ENCODE measurements at places on chromosomes 16 and 17. TPM values are rescaled to one million over a fixed set of nuclear protein-coding genes. Genes with fewer than 3 reads are reported as not detected.

Gene CLEC10A
- total RNA-seq = not detected

Gene ALDH3A1
- 0.35 TPM for total RNA-seq

Gene GPR179
- 0.46 TPM for total RNA-seq

GRCh38 chr17:67328026-67328425 is 38.4 kb downstream of the PSMD12 start:
- H3K4me1 ChIP-seq = peaks cover 7% of the 10 kb centered on the region
- H3K4me3 ChIP-seq = no peak overlapping the region
- no peaks in the 10 kb centered on the region for H3K27me3 ChIP-seq
- peaks cover 12% of the 10 kb centered on the region for H3K36me3 ChIP-seq

GRCh38 chr16:83674931-83675535 is 132.7 kb upstream of the HSBP1 start:
- peaks cover 3% of the 10 kb centered on the region for H3K4me1 ChIP-seq
- no peak overlapping the region for H3K4me3 ChIP-seq
- H3K27me3 ChIP-seq = peaks cover 3% of the 10 kb centered on the region
- DNase-seq = no peak

DNA sequence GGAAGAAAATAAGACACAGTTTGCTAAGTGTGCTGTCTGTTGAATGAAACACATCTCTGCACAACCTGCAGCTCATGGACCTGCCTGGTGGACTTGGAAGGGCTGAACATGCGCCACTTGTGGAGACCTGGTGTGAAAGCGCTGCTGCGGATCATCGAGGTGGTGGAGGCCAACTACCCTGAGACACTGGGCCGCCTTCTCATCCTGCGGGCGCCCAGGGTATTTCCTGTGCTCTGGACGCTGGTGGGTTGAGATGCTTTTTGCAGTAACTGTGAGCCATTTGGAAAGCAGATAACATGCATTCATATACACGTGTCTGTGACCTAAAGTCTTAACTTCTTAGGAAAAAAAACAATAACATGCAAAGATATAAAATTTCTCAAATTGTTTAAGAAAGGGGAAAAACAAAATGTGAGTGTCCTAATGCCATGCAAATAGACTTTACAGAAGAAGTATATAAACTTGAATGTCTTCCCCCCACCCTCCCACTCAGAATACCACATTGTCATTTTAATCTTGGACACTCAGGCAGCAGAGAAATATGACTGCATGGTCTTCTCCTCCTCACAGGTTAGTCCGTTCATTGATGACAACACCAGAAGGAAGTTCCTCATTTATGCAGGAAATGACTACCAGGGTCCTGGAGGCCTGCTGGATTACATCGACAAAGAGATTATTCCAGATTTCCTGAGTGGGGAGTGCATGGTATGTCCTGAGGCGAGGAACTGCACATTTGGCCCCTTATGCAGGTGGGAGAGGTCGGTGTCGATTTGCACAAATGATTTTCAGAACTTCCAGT is 65.6 kb downstream of the SEC14L1 start:
- no peak overlapping the region for H3K27ac ChIP-seq
- DNase-seq = no peak
- peaks cover 5% of the 10 kb centered on the region for H3K4me1 ChIP-seq
- no peaks in the 10 kb centered on the region for H3K27me3 ChIP-seq

- no peaks in the 10 kb centered on the region for H3K36me3 ChIP-seq
- peak; percentile 85 for DNase-seq
- H3K27ac ChIP-seq = no peak overlapping the region
- peaks cover 14% of the 10 kb centered on the region for H3K27me3 ChIP-seq
- H3K4me3 ChIP-seq = no peak overlapping the region
- H3K4me1 ChIP-seq = peaks cover 16% of the 10 kb centered on the region
These were observed 80.1 kb downstream of the DNAH17 start for GRCh38 chr17:78497115-78497540.

Gene CA5A
- total RNA-seq = not detected

DNA sequence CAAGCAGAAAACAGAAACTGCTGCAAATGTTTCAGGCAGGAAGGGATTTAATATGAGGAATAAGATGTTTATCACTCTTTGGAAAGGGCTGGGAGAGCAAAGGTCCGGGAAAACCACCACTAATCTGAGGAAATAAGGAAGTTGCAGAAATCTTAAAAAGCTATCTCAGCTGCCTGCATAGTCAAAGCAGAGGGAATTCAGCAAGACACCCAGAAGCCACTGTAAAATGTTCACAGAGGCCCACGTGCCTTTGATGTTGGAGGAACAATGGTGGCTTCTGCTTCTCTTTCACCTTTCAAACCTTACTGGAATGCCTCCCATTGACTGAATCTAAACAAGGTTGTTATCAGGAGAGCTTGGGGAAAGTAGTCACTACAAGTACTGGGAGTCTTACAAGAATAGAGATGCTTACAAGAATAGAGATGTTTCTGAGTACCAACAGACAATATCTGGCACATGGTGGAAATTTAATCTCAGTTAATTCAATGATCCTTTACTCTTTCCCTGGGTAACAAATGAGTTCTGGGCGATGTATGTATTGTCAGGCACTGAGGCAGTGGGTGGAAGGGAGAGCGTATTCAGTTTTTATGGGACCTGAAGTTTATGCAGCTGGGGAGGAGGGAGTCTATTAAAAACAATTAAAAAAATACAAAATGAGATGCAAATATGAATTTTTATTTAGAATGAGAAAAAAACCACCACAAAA is 56.1 kb upstream of the MED13 start:
- H3K4me1 ChIP-seq = peaks cover 4% of the 10 kb centered on the region
- H3K27ac ChIP-seq = no peak overlapping the region
- no peak overlapping the region for H3K4me3 ChIP-seq
- H3K27me3 ChIP-seq = no peaks in the 10 kb centered on the region
- no peaks in the 10 kb centered on the region for H3K36me3 ChIP-seq

DNA sequence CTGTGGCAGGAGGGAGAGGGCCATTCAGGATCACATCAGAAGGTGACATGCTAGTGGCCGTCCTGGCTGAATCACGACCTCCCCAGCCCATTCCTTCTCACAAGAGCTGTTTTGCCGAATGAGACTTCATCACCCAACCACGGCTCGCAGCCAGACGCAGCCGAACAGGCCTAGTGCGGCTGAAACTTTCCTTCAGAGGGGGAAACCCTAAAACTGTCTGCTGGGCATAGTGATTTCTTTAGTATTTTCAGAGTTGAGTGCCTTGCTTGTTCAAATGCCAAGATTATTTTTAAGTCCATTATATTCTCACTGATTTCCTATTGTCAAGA is 343.7 kb downstream of the CPPED1 start:
- H3K27me3 ChIP-seq = no peaks in the 10 kb centered on the region
- DNase-seq = no peak
- no peak overlapping the region for H3K27ac ChIP-seq
- H3K4me1 ChIP-seq = peaks cover 5% of the 10 kb centered on the region
- H3K4me3 ChIP-seq = no peak overlapping the region

- no peaks in the 10 kb centered on the region for H3K27me3 ChIP-seq
- no peak for DNase-seq
- peak overlapping the region; percentile 100 for H3K27ac ChIP-seq
- peaks cover 19% of the 10 kb centered on the region for H3K4me1 ChIP-seq
- H3K36me3 ChIP-seq = peaks cover 36% of the 10 kb centered on the region
These were observed 725 bp upstream of the CASC3 start for GRCh38 chr17:40139566-40140058.

DNA sequence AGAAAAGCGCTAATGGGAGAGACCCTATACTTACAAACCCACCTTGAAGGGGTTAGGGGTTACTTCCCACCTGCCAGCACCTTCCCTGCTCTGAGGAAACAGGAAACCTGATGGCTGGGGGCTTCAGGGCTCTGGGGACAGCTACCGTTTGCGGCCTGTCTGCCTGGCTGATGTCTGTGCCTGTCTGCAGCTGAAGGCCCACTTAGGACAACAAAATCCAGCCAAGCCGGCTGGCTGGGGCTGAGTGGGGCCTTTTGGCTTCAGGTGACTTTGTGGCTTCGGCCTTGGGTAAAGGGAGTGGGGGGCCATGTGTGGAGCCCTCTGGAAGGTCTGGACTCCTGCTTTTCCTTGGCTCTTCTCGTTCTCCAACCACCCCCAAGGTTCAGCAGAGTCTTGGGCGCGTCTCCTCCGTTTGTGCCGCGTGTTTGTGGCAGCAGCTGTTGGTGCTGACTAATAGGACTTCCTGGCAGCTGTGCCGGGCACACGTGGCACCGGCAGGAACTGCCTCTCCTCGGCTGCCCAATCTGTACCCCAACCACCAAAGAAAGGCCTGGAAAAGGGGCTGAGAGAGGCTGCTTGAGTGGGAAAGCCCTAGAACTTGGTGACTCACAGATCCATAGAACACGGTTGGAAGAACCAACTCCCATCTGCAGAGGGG is 186.7 kb downstream of the MSI2 start:
- no peak overlapping the region for H3K27ac ChIP-seq
- H3K4me3 ChIP-seq = no peak overlapping the region
- DNase-seq = no peak
- no peaks in the 10 kb centered on the region for H3K36me3 ChIP-seq
- peaks cover 61% of the 10 kb centered on the region for H3K4me1 ChIP-seq
- no peaks in the 10 kb centered on the region for H3K27me3 ChIP-seq

- peaks cover 35% of the 10 kb centered on the region for H3K4me1 ChIP-seq
- DNase-seq = no peak
- no peaks in the 10 kb centered on the region for H3K36me3 ChIP-seq
- H3K27ac ChIP-seq = peak overlapping the region; percentile 96
These were observed 204.9 kb downstream of the C16orf78 start for GRCh38 chr16:49578435-49579024.

DNA sequence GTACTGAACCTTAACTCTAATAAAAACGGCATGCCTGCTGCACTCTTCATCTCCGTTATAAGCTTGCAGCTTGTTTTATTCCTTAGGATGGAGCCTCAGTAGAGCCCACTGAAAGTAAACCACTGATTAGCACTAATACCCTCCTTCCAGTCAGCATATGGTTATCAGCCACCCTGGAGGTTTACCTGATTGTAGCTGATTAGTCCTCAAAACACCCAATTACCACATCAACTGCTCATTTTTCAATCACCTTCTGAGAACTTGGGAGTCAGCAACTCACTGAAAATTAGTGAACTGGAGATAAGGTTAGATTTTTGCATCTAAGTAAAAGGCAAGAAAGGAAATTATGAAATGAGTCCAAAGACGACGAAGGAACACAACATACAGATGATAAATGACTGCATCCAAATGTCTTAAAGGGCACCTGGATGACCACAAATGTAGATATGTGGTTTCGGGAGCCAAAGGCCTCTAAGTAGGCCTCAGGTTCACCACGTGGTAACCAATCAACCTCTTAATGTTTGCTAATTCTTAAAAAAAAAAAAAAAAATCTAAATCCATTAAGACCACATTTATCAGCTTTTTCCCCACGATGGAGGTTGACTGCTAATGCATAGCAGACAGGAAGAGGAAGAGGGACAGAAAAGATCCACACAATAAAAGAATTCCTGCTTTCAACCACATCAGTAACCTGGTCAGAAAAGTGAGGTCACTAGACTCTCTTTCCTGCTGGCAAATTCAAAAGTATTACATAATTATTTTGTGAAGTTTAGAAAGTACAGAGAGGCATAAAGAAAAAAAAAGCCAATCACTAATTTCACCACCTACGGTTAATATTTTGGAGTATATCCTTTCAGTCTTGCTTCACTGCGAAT is 28.0 kb downstream of the DCUN1D3 start:
- peaks cover 33% of the 10 kb centered on the region for H3K4me1 ChIP-seq
- H3K27me3 ChIP-seq = no peaks in the 10 kb centered on the region
- 0 out of 2 replicates have a peak overlapping the region, but pooled peaks have one; percentile 28 for H3K27ac ChIP-seq
- no peaks in the 10 kb centered on the region for H3K36me3 ChIP-seq

DNA sequence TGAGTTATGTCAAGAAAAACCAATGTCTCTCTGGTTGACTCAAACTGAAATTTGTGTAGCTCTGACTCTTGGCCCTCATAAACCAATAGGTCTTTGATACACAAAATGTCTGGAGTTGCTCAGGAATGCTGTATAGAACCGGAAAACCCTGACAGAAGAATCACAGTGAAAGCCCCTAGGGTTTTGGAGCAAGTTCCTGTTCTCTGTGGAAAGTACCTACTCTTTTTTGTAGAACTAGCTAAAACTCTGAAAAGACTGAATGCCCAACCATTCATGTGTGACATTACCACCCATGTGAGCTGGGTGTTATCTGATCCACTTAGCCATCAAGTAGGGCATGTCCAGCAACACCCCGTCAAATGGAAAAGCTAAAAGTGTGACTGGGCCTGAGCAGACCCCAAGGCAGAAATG is 28.8 kb downstream of the CCL4 start:
- no peak overlapping the region for H3K27ac ChIP-seq
- no peak overlapping the region for H3K4me3 ChIP-seq
- peaks cover 5% of the 10 kb centered on the region for H3K4me1 ChIP-seq
- 0 out of 2 replicates have a peak, but pooled peaks cover under 1% of the 10 kb centered on the region for H3K36me3 ChIP-seq

Gene STUB1
- 79.0 TPM for total RNA-seq

GRCh38 chr17:38606646-38607611 is 1.2 kb upstream of the SRCIN1 start:
- DNase-seq = no peak
- peaks cover 6% of the 10 kb centered on the region for H3K36me3 ChIP-seq
- peak overlapping the region; percentile 71 for H3K4me3 ChIP-seq
- H3K27me3 ChIP-seq = peaks cover 45% of the 10 kb centered on the region

DNA sequence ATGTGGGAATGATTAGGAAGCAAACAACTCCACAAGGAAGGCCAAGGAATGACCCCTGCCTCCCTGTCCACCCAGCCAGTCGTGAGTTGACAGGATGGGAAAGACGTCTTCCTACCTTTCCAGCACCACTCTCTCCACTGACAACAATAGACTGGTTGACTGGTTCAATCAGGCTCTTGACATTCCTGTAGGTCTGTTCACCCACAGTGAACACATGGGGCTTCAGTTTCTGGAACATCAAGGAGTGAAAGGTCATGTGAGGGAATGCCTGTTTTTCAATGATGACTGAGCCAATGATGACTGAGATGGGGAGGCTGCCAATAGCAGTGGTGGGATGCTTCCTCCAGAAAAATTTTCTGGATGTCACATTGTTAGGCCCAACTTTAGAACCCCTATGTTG is 9.6 kb downstream of the MYO19 start:
- peaks cover 60% of the 10 kb centered on the region for H3K36me3 ChIP-seq
- no peak overlapping the region for H3K4me3 ChIP-seq
- H3K27me3 ChIP-seq = no peaks in the 10 kb centered on the region

GRCh38 chr16:76882105-76882504 is 308.9 kb upstream of the MON1B start:
- DNase-seq = no peak
- peaks cover 25% of the 10 kb centered on the region for H3K36me3 ChIP-seq
- H3K27ac ChIP-seq = no peak overlapping the region
- H3K27me3 ChIP-seq = no peaks in the 10 kb centered on the region

- peak overlapping the region; percentile 82 for H3K4me3 ChIP-seq
- H3K27me3 ChIP-seq = peaks cover 11% of the 10 kb centered on the region
- DNase-seq = peak; percentile 64
- peaks cover 34% of the 10 kb centered on the region for H3K4me1 ChIP-seq
- peak overlapping the region; percentile 73 for H3K27ac ChIP-seq
These were observed 5.4 kb downstream of the MYO1C start for GRCh38 chr17:1486802-1487695.

DNA sequence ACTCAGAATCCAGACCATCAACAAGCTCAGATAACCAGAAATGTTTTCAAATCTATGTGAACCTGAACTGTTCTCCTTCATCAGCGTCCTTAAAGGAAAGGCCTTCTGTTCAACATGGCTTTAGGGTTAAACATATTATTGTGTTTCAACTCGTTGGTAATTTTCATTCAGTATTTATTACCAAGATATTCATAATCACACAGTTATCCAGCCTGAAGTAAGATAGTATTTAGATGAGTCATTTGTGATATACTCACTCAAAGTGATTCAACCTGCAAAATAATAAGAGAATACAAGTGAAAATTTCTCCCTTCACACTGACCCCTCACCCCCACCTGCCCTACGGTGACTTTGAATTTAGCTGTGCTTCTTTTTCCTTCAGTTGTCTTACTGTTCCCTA is 3.0 kb downstream of the CYLD start:
- H3K27ac ChIP-seq = peak overlapping the region; percentile 2
- no peak overlapping the region for H3K4me3 ChIP-seq
- no peaks in the 10 kb centered on the region for H3K27me3 ChIP-seq
- H3K4me1 ChIP-seq = peaks cover 37% of the 10 kb centered on the region
- DNase-seq = no peak

All from WTC11 (cell line).